ENCODE measurements at places on chromosomes 13 and 19. TPM values are rescaled to one million over a fixed set of nuclear protein-coding genes. Genes with fewer than 3 reads are reported as not detected.

The ZNF814 gene
- total RNA-seq, result 7.2 TPM

The MBD3 gene
- total RNA-seq, result 110 TPM

The TNFSF13B gene
- 0.94 TPM for total RNA-seq

The TUBB4A gene
- not detected for total RNA-seq

The KIR2DL4 gene
- total RNA-seq, result not detected

The NLRP12 gene
- total RNA-seq, result 1.3 TPM

The LPAR2 gene
- 0.47 TPM for total RNA-seq

The IZUMO2 gene
- total RNA-seq, result not detected

The ZNF563 gene
- total RNA-seq, result 2.1 TPM

The LGALS14 gene
- not detected for total RNA-seq

The FLT3 gene
- total RNA-seq, result not detected

The UBE2L5 gene
- not detected for total RNA-seq

The PSG7 gene
- total RNA-seq, result not detected

The ZNF729 gene
- total RNA-seq, result not detected

The PODNL1 gene
- total RNA-seq, result 0.09 TPM

The CKM gene
- total RNA-seq, result not detected

The CAMSAP3 gene
- total RNA-seq, result under 0.01 TPM

The SSC5D gene
- 2.1 TPM for total RNA-seq

The CDC42EP5 gene
- 34.8 TPM for total RNA-seq

The SIAH3 gene
- under 0.01 TPM for total RNA-seq

The OSCAR gene
- total RNA-seq, result not detected

The IGFLR1 gene
- total RNA-seq, result 1.3 TPM

The TMEM205 gene
- 67.8 TPM for total RNA-seq

The KLK11 gene
- not detected for total RNA-seq

The KCNN4 gene
- total RNA-seq, result 0.90 TPM

The KRTDAP gene
- total RNA-seq, result not detected

The JSRP1 gene
- not detected for total RNA-seq

The FCER2 gene
- not detected for total RNA-seq

The IGLON5 gene
- total RNA-seq, result under 0.01 TPM

The UNC13A gene
- 0.09 TPM for total RNA-seq

Data from endothelial cell of coronary artery (primary cell).